ENCODE measurements at places on chromosomes 1 and 21.

- DNase-seq: peak; percentile 64
Measured at GRCh38 chr1:204791453-204792353, 79.0 kb upstream of the NFASC start.

- peak; percentile 88 for DNase-seq
Measured at GRCh38 chr1:153533689-153534201, 2.0 kb downstream of the S100A6 start.

DNA sequence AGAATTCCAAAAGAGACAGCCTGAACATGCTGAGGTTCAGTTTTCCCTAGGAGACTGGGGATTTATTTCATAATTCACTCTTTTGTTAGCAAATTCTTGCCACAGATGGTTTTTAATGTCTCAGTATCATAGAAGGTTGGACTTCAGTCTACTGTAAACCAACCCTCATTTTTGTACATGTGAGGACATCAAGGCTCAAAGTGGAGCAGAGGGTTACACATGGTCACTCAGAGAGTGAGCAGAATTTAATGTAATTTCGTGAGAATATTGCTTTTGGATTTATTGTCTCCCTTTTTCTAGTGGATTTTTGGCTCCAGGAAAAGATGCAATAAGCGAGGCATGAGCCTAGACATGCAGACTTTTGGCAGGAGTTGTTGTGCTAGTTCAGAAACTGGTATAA is 210.8 kb upstream of the JUN start:
- DNase-seq: no peak

DNA sequence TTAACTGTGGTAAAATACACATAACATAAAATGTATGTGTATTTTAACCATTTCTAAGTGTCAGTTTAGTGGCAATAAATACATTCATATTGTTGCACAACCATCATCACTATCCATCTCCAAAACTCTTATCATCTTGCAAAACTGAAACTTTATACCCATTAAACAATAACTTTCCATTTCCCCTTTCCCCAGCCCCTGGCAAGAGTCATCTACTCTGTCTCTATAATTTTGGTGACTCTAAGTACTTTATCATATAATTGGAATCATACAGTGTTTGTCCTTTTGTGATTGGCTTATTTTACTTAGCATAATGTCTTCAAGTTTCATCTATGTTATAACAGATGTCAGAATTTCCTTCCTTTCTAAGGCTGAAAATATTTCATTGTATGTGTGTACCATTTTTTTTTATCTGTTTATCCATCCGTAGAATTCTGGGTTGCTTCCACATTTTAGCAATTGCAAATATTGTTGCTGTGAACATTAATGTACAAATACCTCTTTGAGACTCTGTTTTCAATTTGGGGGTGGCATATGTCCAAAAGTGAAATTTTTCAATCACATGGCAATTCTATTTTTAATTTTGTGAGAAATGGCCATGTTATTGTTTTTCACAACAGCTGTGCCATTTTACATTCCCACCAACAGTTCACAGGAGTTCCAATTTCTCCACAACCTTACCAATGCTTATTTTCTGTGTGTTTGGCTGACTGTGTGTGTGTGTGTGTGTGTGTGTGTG is 153.9 kb upstream of the GORAB start:
- no peak for DNase-seq

DNA sequence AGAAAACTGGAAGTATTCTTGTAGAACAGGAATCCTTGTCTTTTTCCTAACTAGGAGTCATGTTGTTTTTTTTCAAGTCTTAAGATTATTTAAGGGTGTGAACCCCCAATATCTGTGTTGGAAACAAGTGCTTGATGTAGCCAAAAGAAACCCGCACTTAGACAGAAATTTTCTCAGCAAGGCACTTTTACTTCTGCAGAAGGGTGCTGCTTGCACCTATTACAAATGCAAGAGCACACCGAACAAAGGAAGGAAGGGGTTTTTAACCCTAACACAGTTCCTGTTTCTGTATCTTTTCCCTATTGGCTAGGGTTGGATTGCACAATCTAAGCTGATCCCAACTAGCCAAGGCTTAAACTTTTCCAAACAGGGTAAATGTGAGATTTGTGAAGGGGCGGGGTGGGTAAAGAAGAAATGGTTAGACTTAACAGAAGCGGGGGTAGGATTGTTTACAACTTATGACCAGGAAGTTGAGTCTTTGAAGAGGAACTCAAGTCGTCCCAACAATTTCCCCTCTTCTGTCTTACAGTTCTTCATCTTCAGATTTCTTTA is 75.1 kb downstream of the ZFYVE9 start:
- DNase-seq: no peak

DNA sequence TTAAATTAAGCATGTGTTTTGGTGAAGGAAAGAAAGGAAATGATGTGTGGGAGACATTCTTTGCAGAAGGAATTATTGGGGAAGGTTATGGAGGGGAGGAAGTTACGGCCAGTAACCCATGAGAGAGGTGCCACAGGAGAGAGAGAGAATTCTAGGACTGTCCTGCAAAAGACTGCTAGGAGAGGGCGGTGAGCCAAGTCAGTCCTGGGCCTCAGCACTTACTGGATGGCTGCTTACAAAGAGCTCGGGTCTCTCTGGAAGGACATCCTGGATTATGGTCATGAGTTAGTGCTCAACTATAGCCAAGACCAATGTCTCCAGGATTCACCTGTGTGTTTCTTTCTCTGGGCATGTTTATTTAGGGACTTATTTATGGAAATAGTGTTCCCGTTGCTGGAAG is 74.4 kb upstream of the HSD17B7 start:
- no peak for DNase-seq

- no peak for DNase-seq
Measured at GRCh38 chr21:39346671-39347331, 2.1 kb downstream of the HMGN1 start.

- DNase-seq: no peak
Measured at GRCh38 chr21:29350246-29350779, 51.6 kb downstream of the BACH1 start.

- no peak for DNase-seq
Measured at GRCh38 chr1:11184973-11185372, 4.2 kb upstream of the ANGPTL7 start.

DNA sequence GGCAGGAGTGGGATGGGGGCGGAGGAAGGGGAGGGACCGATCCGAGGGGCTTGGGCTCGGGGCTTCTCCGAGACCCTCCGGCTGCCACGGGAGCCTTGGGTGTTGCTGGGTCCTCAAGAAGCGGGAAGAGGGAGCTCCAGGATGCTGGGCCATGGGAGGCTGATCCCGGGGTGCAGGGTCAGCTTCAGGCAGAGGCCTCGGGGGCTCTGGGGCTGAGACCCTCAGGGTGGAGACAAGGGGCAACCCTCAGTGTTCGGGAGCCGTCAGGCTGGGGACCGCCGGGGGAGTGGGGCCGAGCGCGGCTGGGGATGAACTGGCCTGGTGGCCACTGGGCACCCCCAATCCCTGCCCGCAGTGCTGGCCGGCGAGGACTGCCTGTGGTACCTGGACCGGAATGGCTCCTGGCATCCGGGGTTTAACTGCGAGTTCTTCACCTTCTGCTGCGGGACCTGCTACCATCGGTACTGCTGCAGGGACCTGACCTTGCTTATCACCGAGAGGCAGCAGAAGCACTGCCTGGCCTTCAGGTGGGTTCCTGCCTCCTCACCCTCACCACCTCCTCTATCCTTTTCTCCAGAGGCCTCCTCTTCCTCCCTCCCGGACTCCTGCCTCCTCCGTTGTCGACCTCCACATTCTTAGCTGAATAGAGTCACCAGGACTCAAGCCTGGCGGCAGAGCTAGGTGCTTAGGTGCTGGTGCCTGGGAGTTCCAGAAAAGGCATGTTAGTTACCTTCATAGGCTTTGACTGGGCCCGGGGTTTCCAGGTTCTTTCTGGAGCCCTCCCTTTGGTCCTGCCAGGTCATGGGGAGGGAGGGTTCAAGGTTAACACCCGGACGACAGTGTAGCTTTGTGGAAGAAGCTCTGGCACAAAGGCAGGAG is 631 bp downstream of the SHISA4 start:
- DNase-seq: no peak

DNA sequence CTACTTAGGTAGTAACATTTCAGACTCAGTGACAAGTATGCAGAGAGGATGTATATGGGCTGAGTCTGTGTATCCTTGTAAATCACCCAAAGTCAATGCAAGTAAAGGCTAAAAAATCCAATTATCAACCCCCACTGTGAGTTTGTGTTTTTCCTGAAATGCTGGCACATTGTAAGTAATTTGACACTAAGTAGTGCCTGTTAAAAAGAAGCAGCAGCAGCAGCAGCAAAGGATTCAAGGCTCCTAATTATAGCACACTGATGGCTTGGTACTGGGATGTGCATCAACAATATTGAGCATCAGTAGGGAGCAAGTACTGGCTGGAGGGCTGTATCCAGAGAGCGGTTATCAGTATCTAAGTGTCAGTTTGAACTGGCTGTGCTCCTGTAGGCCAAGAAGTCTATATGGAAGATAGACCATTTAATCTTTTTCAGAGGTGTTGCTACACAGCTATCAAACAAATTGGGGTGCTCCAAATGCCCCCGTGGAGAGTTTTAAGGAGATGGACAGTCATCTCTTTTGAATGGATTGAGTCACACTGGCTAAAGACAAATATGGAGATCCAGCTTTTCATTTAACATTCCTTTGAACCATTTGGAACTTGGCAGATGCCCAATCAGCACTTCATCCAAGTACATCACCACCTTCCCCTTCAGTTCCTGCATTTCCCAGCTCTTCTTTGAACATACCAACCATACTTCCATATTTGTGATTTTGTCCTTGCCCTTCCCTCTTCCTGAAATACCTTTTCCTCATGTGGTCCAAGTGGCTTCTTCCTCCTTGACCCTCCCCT is 241.2 kb upstream of the ST6GALNAC5 start:
- no peak for DNase-seq

DNA sequence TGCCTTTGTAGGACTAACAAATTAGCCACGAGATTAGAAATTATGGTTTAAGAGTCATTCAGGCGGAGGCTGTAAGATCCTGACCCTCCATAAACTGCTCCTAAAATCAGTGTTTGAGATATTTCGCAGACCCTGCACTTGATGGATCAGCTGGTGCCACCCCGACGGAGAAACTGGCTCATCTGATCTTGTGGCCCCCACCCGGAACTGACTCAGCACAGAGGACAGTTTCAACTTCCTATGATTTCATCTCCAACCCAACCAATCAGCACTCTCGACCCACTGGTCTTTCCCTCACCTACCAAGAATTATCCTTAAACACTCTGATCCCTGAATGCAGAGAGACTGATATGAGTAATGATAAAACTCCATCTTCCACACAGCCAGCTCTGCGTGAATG is 3.7 kb upstream of the JAM2 start:
- DNase-seq: no peak

DNA sequence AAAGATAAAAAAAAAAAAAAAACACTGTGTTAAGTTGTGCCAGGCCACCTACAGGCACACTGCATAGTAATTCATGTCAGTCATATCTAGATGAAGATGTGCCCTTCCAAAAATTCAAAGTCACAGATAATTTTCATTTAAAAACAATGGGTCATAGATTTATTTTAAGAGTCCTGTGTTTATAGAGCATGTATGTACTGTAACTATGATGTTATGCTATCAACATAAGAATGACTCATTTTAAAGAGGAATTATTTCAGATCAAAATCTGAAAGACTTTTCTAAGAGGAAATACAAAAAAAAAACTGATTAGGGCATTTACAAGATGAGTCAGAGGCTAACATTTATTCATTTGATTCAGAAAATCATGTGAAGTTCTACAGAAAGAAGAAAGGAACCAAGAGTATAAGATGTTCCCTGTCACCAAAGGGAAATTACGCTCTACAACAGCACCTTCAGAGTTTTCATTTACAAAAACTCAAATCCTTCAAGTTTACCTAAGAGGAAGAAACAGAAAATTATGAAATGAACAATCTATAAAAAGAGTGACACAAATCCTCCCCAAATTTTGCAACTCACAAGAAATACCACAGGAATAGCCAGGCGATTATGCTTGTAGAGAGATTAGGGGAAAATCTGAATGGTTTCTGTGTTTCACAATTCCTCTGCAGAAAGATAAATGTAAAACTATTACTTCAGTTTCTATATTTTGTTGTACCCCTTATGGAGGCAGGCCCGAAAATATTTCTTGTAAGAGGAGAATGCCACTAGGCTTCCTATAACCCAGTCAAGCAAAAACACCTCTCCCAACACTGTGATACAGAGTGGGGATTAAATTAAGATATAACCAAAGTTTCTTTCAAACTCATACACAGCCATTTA is 13.8 kb downstream of the TP53BP2 start:
- no peak for DNase-seq

DNA sequence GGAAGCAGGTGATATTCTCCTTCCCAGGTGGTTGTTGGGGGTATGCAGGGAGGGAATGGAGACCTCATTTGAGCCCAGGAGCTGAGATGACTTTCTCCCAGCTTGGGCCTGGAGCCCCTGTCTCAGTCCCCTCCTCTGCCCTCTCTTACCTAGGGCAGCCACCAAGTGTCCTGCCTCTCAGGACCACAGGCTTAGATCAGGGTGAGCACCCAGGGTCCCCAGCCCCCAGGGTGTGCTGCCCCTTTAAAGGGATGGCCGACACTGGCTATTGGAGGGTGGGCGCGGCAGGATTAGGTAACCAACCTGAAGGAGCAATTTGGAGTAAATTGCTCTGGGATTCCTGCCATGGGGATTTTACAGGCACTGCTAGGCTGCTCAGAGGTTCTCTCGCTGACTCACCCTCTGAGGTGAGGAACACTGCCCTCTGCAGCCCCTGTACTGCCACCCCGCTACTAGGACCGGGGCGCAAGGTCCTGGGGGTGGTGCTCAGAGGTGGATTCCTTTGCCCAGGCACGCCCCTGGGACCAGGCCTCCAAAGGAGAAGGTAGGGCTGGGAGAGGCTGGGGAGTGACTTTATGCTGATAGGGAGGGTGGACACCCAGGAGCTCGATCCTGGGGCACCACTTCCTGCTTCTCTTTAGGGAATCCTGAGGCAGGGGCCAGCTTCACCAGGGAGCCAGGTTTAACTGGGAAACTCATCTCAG is 1.5 kb downstream of the RPS6KA1 start:
- peak; percentile 13 for DNase-seq

- DNase-seq: no peak
Measured at GRCh38 chr1:172756024-172756423, 97.1 kb downstream of the FASLG start.
